ENCODE measurements at places on chromosomes 1 and 21.
A peak's percentile ranks its signal among the peaks of the same experiment; 100 is the strongest.

- no peak for DNase-seq
Measured at GRCh38 chr1:68363339-68363738, 86.4 kb downstream of the RPE65 start.

GRCh38 chr1:19009882-19010321 lies 53.4 kb upstream of the IFFO2 start:
- DNase-seq = no peak

DNA sequence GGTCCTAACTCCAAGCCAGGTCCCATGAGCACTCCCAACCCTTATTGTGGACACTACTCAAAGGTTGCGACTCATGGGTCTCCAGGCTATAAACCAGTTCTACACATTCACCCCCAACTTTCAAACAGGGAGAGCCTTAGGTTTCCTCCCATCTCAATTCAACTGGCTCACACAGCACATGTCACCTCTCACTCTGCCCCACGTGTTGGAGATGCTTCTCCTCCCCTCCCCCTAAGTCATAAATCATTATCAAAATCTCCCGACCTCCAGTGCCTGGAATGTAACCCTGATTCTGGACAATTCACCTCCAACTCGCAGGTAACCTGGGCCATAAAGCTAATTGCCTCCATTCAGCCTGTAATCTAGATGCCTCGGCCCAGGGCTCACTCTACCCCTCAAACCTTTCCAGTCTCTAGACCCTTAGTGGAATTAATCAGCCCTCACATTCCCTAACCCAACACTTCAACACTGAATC lies 595 bp downstream of the AK2 start:
- DNase-seq = no peak

DNA sequence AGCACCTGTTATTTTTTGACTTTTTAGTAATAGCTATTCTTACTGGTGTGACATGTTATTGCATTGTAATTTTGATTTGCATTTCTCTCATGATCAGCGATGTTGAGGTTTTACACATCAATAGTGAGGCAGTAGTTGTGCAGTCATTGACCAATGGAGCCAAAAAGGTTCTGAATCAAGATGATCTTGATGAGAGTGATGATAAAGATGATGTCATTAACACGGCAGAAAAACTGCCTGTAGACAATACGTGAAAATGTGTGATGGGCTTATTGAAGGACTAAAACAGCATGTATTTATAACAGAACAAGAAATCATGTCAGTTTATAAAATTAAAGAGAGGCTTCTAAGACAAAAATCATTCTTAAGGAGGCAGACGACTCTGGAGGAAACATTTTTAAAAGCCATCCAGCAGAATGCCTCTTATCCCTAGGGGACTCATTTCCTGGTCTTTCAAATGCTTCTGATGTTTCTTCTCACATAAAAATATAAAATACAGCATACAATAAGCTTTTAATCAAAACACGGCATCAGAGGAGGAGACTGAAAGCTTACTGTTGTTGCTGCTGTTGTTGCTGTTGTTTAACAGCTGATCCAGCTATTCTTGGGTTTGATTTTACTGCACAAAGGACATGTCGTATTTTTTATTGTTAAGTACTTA lies 400.3 kb downstream of the LTN1 start:
- DNase-seq = no peak

GRCh38 chr1:220527279-220527907 lies 543 bp upstream of the MARK1 start:
- no peak for DNase-seq

DNA sequence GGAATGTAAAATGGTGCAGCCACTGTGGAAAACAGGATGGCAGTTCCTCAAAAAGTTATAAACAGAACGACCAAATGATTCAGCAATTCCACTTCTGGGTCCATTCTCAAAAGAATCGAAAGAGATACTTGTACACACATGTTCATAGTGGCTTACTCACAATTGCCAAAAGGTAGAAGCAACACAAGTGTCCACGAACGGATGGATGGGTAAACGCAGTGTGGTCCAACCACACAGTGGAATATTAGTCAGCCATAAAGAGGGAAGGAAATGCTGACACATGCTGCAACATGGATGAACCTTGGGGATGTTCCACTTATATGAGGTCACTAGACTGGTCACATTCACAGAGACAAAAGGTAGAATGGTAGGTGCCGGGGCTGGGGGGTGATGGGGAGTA lies 5.3 kb downstream of the KRTAP10-1 start:
- no peak for DNase-seq

DNA sequence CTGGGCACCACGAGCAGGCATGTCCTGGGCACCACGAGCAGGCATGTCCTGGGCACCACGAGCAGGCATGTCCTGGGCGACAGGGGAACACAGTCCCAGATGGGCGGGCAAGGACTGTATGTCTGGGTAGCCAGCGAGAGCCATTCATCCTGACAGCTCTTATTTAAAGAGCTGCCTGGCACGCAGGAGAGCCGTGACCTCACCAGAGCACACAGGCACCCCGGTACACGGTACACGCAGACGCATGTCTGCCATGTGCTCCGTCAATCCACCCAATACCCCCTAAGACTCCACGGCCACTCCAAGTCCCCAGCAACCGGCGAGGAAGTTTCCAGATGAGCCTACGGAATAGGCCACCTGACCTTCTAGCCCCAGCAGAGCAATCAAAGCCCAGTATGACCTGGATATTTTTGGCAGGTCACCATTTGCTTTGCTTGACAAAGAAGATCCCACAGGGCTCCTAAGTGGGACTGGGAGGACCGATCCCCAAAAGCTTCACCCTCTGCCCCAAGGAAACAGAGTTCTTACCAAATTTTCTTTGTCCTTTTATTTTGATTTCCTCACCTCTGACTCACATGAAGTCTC lies 51.7 kb downstream of the CASZ1 start:
- DNase-seq = no peak

GRCh38 chr21:38325216-38325615 lies 68.4 kb downstream of the KCNJ15 start:
- no peak for DNase-seq

DNA sequence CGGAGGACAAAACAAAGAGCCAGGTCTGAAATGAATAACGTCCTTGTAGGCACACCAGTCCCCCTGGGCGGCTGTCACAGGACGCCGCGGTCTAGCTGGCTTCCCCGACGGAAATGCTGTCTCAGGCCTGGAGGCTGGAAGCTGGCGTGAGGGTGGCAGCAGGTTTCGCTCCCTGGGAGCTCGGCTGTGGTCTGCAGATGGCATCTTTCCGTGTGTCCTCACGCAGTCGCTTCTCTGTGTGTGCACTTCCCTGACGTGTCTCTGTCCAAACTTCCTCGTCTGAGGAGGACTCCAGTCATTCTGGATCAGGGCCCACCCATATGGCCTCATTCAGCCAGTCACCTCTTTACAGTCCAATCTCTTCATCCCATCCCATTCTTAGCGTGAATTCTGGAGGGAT lies 14.2 kb downstream of the TNFRSF14 start:
- no peak for DNase-seq

- no peak for DNase-seq
Measured at GRCh38 chr1:62601457-62601856, 4.1 kb downstream of the ANGPTL3 start.

- DNase-seq = no peak
Measured at GRCh38 chr1:18010408-18010807, 97.2 kb upstream of the IGSF21 start.

DNA sequence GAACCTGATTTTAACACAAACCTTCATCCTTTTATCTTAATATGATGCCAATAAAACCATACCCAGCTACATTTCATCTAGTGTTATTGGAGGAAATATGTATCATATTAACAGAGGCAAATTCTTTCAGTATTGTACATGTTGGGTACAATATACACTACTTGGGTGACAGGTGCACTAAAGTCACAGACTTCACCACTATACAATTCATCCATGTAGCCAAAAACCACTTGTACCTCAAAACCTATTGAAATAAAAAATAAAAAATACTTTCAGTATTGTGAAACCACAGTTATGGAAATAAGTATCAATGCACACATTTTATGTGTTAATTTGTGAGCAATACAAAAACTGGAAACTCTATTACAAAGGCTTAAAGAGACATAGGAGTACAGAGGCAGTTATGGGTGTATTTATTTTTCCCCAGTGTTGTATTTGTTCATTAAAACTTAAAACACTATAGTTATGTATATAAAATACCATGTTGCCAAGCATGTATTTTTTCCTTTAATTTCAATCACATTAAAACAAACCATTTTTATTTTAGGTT lies 25.1 kb upstream of the GPR88 start:
- no peak for DNase-seq

DNA sequence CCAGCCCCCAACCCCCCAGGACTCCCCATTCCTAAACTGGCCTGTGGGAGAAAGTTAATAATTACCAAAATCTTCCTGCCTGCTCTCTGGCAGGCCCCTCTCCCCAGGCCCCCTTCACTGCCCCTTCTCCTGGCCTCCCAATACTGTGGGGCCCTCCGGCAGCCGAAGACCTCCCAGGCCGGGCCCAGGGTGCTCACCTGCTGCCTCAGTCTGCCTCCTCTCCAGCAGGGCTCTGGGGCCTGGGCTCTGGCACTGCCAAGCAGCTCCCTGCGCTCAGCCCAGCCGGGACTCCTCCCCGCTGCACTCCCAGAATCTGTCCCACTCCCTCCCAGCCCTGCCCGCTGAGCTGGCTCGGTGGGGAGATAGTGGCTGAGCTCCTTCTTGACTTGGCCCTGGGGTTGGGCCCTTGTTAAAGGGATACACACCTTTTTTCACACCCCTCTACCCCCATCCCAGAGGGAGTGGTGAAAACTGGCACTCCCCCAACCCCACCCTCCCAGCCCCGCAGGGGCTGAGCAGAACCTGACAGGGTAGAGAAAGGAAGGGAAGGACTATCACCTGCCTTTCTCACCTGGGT lies at the start of gene S100A16:
TSS of gene S100A16 (minus strand) at position 383 of the 577 bp plus-strand sequence. CDS start 4,986 bp downstream, outside the sequence.
- DNase-seq = no peak

- DNase-seq = no peak
Measured at GRCh38 chr1:183604038-183604808, 14.0 kb upstream of the NCF2 start.

- peak; percentile 42 for DNase-seq
Measured at GRCh38 chr1:247373721-247374141, 42.1 kb upstream of the ZNF496 start.

DNA sequence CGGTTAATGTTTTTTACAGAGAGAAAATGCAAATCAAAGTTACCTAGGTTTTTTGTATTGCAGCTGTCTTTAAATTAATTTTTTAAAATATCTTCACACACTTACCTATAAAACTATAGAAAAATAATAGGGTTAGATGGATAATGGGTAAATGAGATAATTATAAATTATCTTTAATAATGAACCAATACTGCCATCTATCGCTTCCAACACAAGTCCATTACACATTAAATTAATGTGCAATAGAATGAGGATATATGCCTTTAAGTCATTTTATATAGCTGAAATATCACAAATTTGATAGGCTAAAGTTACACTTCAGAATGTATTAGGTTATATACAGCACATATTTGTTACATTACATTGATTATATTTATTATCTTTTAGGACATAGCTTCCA lies 2212.8 kb downstream of the MRPL39 start:
- no peak for DNase-seq

GRCh38 chr1:112141923-112142322 lies 152.5 kb upstream of the KCND3 start:
- no peak for DNase-seq

DNA sequence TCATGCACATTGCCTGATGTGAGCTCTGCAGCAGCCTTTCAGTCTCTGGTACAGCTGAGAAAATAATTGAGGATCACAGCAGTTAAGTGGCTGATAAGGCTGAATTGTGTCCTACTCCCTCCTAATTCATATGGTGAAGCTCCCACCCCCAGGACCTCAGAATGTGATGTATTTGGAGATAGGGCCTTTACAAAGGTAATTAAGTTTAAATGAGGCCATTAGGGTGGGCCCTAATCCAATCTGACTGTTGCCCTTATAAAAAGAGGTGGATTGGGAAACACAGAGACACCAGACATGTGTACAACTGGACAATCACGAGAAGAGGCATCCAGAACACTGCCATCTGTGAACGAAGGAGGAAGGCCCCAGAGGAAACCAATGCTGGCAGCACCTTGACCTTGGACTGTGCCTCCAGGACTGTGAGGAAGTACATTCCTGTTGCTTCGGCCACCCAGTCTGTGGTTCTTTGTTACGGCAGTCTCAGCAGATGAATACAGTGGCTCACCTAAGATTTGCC lies 148.1 kb downstream of the TRABD2B start:
- no peak for DNase-seq

GRCh38 chr21:28834335-28835238 lies 158.1 kb downstream of the LTN1 start:
- DNase-seq = no peak

GRCh38 chr1:56437959-56438358 lies 141.4 kb downstream of the PLPP3 start:
- DNase-seq = no peak

DNA sequence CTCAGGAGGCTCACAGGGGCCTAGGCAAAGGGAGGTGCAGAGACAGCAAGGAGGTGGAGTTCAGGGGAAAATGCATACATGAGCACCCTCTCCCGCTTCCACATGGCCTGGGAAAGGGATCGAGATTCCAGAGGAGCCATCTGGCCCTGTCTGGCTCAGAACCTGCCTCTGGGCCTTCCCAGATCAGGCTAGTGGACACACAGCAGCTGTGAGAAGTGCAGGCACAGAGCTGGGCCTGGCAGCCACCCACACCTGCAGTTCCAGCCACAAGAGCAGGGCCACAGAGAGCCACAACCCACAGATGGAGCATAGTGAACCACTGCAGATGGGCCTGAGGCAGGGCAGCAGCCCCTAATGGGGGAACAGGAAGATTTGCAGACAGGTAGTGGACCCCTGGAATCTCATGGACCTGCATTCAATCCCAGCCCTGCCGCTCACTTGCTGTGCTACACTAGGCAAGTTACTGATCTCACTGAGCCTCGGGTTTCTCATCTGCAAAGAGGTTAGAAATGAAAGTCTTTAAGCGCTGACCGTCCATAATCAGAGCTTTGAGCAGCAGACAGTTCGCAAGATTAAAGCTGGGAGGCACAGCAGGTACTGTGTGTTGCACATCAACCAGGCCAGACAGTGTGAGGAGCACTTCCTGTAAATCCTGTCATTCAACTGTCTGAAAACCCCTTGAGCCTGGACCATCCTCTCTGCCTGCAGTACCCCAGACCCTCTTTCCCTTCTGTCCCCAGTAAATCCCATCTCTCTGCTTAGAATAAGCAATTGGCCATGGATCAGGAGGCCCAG lies 58.0 kb downstream of the MATN1 start:
- no peak for DNase-seq

DNA sequence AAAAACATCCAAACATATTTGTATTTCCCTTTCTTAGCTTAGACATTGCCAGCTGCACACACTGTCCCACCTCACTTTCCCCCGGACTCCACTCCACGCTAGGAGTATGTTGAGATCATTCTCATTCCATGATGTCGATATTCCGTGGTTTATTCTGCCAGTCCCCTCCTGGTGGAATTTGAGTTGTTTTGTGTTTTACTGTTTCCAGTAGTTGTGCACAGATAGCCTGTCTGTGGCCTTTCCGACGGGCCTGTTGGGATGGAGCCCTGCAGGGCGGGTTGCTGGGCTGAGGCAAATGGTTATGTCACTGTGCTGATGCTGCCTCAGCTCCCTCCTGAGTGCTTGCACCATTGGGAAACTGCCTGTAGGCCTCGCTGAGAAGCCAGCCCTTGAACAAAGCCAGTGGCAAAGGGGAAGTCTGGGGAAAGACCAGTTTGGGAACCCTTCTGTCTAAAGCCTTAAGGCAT lies 12.8 kb downstream of the TRAPPC10 start:
- no peak for DNase-seq

All from activated CD4-positive, alpha-beta T cell treated with anti-CD3 and anti-CD28 coated beads for 24 hours (primary cell).